ENCODE measurements at places on chromosomes 7 and 10.

GRCh38 chr7:94458041-94458440 lies 51.6 kb upstream of the CASD1 start:
- no peak for DNase-seq

DNA sequence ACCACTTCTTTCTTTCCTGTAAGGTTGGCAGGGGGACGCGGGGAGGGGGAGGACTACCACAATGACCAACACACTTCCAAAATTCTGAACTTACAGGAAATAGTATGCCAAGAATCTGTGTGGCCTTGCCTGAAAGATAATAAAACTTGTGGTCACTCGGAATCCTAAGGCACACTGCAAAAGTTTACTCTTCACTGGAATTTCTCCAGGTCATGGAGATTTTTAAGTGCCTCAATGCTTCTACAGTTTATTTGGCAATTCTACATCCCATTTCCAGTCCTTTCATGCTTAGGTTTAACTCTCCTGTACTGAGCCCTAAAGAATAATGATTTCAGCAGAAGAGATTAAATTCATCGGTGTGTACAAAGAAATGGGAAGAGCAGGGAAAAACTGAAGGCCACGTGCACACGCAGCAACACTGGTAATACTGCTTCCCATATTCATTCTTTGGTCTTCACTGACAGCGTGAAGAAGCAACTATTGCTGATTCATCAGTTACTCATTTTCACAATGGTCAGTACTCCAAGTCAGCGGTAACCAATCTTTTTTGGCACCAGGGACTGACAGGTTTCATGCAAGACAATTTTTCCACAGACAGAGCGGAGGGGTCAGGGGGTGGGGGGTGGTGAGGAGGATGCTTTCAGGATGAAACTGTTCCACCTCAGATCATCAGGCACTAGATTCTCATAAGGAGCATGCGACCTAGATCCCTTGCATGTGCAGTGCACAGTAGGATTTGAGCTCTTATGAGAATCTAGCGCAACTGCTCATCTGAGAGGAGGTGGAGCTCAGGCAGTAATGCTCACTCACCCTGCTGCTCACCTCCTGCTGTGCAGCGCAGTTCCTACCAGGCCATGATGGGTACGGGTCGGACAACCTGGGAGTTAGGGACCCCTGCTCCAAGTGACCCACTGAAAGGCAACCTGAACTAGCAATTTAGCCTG lies 9.8 kb downstream of the LARP4B start:
- DNase-seq = no peak

DNA sequence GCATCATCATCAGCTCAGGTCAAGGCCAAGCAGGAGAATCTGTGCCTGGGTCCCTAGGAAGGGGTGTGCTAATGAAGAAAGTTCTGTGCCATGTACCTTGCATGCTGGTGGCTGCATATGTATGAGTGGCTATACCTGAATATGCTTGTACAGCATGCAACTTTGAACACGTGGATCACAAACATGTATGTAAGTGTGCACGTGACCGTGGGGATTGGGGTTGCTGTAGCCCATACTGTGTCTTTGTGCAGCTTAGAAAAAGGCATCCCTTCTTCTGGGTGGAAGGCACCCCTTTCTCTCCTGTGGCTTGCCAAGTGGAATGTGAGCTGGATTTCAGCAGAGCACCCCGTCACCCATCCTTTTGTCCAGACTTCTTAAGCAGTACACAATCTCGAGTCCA lies 13.8 kb downstream of the EMX2 start:
- DNase-seq = no peak

- no peak for DNase-seq
Measured at GRCh38 chr7:30232391-30232790, 52.0 kb upstream of the ZNRF2 start.

- DNase-seq = no peak
Measured at GRCh38 chr7:84073186-84073875, 121.3 kb downstream of the SEMA3A start.

DNA sequence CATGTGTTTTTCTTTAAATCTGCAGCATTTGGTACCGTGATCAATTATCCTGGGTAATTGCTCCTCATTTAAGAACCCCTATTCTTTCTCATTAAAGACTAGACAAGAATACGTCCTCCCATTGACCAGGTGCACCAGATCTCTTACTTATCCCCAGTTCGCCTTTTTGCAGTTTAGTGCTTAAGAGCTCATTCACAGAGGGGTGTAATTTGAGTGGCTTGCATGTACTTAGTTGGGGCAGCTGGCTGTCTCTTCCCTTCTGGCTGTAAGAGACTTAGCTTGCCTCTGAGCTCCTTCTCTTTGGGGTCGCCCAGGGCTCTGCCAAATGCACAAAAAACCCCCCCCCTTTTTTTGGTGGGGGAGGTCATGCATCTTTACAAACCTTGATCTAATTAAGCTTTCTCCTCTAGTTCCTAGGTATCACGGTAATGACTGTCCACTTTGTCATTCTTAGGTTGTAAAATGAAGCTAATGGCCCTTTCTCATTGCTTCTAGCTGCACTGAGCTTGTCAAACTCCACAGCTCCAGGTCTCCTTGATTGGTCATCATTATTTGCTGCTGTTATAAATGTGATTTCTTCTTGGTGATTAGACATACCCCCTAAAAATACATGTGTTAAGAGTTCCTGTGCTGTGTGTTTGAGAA lies 26.3 kb downstream of the GAD2 start:
- no peak for DNase-seq

DNA sequence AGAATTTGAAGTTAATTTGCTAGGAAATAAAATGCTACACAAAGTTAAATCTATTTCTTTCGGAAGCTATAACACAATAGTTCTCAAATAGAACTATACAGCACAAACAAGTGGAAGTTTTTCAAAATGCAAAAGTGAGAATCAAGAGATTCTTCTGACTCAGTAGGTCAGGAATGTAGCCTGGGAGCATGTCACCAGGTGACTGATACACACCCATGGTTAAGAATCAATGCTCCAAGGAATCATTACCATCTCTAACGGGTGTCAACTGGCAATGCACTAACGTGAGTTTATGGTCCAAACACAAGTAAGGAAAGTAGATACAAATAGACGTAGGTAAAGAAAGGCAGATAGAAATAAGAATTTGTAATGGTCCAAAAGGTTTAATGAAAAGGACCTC lies 170.5 kb downstream of the SRPK2 start:
- DNase-seq = no peak

DNA sequence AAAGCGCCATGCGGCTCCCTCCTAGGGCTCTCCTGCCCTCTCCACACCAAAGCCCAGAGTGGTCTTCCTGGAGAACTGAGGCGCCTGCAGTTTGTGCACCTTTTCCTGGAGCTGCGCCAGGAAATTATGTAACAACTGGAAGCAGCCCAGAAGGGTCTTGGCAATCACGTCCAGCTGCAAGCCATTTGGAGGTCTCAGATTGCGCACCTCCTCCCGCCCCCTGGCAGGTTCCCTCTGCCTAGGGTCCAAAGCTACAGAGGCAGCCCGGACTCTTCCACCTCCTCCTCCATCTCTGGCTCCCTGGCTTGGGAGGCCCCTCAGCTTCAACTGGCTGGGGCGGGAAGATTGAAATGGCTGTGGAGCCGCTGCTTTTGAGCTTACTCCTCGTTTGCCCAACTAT lies 34.0 kb upstream of the SFTPD start:
- DNase-seq = no peak

GRCh38 chr7:139494835-139495579 lies 11.5 kb upstream of the KLRG2 start:
- DNase-seq = no peak

GRCh38 chr10:120580918-120581895 lies 124.2 kb downstream of the PLPP4 start:
- DNase-seq = no peak

GRCh38 chr10:12308736-12309375 lies 40.5 kb upstream of the CAMK1D start:
- DNase-seq = no peak

All from stimulated activated CD4-positive, alpha-beta T cell treated with anti-CD3 and anti-CD28 coated beads, Interleukin-1b, Interleukin-23, amount 100 ng/mL, for 1 hour (primary cell).